NCI-H2107 (cell line): ENCODE measurements at places on chromosomes 6 and 20.

DNA sequence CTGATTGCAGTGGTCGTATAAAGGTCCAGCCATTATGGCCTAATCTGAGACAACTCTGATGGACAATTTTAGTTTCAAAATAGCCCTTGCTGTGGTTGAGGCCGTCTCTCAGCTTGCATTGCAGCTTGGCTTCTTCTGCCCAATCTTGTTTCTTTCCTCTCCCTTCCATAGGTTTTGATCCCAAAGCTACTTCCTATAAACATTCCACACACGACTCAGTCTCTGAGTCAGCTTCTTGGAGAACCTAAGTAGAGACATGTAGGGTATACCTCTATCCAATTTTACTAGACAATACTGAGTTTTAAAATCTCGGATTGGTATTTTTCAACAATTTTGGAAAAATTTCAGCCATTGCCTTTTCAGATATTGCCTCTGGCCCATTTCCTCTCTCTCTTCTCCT, 13.4 kb downstream of the IYD start:
- DNase-seq: no peak

DNA sequence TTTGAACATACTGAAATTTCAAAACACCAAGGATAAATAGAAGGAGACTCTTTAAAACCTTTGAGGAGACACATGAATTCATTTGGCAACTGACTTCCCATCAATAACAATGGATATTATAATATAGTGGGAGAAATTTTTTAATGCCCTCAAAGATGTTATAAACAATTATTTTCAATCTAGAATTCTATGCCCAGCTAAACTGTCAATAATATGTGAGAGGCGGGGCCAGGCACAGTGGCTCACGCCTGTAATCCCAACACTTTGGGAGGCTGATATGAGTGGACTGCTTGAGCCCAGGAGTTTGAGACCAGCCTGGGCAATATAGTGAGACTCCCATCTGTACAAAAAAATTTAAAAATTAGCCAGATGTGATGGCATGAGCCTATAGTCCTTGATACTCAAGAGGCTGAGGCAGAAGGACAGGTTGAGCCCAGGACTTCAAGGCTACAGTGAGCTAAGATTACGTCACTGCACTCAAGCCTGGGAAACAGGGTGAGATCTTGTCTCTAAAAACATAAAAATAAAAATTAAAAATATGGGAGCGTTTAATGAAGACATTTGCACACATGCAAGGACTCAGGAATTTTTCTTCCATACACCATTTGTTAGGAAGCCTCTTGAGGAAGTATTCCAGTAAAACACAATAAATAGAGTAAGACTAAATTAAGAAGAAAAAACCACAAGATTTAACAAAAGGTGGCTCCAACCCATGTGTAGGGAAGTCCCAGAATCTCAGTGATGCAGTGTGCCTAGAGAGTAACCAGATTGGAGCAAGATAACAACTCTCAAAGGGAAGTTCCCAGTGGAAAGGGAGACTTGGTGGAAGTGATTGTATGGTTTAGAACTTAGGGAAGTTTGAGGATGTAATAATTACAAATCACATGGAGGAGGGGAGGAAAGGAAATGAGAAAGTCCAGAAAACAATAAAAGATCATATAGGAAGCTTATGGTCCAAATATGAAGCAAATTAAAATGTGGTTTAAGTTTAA, 26.3 kb upstream of the ETV7 start:
- no peak for DNase-seq

GRCh38 chr6:29723666-29724588, 693 bp downstream of the HLA-F start:
- DNase-seq: no peak

DNA sequence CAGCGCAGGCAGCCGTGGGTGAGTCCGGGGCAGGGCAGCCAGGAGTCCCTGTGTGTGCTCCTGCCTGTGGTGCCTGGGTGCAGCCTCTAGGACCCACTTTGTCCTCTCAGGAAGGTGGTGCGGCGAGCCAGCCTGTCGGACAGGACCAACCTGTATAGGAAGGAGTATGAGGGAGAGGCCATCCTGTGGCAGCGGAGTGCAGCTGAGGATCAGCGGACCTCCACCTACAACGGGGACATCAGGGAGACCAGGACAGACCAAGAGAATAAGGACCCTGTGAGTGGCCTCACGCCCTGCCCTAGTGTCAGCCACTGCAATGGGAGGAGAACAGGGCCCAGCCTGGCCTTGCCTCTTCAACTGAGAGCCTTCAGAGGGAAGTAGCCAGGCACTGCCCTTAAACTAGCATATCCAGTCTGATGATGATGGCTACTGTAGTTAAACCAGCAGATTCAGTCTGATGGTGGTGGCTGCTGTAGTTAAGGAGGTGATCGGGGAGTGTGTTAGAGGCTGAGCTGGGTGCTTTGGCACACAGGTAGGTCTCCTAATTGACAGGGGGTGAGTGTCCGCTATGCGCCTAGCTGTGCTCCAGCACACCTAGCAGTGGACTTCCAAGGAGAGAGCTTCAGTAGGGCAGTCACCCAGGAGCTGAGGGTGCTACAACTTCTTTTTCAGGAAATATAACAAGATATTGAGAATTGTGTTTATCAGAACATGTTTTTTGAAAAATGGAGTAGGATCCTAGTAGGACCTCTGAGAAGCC, 18.1 kb upstream of the FAM83D start:
- no peak for DNase-seq

GRCh38 chr6:154314084-154314483, 42.5 kb downstream of the IPCEF1 start:
- DNase-seq: no peak

GRCh38 chr6:16136621-16137450, 8.0 kb downstream of the MYLIP start:
- DNase-seq: no peak

DNA sequence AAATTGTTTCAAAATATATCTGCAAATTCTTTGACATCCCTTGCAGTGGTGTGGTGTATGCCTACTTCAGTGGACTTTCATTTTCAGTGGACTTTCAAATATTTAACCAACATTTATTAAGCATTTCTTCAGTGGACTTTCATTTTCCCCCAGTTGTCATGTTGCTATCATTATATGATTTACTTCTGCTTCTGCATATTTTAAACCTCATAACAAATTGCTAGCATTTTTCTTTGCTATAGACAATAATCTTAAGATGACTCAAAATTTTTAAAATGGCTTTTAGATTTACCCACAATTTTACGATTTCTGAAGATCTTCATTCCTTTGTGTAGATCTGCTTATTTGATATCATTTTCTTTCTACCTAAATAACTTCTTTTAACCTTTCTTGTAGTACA, 592.7 kb upstream of the SLC35B3 start:
- DNase-seq: no peak

DNA sequence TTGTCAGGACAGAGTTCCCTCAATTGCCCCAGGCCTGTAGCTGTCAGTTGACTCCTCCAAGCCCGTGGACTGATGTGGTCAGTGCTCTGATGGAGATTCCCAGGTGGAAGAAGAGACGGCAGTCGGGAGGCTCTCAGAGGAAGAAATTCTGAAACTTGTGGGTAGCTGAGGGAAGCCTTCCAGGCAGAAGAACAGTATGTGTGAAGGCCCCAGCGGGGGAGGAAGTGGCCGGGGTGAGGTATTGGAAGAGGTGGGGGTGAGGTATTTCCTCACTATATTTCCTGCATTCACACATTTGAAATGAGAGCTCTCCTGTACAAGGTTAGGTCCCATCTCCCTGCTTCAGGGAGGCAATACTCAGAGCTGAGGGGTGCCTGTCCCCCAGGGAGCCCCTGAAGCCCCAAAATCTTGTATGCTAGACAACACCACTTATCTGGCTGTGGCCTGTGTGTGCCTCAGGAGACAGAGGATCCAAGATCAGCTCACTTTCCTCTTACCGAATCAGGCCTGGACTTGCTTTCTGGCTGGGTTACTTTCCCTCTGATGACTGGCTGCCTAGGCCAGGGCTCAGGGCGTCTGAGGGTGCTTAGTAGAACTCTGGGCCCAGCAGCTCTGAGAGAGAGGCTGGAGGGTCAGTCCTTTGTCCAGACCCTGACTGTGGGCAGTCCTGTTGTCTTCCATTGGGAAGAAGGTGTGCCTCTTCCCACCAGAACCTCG, 49.3 kb upstream of the MYL9 start:
- no peak for DNase-seq

- no peak for DNase-seq
Measured at GRCh38 chr20:48096212-48096875, 311.1 kb upstream of the SULF2 start.

- no peak for DNase-seq
Measured at GRCh38 chr6:28413681-28414080, 14.1 kb upstream of the ZSCAN12 start.

GRCh38 chr6:43670623-43670986, 17.0 kb downstream of the MRPS18A start:
- no peak for DNase-seq

DNA sequence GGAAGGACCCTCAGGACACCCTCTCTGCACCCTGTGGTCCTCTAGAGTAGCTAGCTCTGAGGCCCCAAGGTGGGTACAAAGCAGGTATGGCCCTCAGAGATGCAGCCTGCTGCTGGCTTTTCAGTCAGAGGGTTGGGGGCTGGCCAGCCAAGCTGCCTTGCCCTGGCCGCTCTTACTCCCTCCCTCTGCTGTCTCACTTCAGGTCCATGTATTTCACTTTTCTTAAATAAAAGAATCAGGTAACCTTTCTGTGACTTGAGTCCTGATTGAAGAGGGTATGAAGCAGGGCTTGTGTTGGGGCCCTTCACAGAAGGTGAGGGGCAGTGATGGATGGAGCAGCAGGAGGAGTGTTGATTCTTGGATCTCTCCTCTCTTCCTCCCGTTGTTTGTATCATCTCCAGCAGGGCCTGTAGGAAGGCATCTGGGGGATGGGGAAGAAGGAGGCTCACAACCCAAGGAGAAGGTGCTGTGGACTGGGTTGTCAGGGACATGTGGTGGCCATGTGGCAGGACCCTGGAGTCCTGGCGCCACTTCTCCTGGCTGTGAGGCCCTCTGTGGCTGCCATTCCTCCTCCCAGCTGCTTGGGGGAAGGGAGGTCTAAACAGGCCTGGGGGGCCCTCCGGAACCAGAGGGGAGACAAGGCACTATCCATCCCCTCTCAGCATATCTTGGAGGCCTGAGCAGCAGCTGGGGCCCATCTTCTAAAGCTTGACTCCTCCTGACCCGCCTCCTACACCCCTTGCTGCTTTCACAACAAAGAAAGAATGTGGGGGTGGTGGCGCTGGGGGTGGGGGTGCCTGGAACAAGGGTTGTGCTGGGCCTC, 1.1 kb upstream of the PTK7 start:
- DNase-seq: no peak

GRCh38 chr20:19244291-19244690, 31.8 kb downstream of the SLC24A3 start:
- no peak for DNase-seq

- DNase-seq: no peak
Measured at GRCh38 chr6:118350881-118351430, 197.1 kb upstream of the PLN start.

- no peak for DNase-seq
Measured at GRCh38 chr6:72811971-72812421, 190.1 kb downstream of the KCNQ5 start.

DNA sequence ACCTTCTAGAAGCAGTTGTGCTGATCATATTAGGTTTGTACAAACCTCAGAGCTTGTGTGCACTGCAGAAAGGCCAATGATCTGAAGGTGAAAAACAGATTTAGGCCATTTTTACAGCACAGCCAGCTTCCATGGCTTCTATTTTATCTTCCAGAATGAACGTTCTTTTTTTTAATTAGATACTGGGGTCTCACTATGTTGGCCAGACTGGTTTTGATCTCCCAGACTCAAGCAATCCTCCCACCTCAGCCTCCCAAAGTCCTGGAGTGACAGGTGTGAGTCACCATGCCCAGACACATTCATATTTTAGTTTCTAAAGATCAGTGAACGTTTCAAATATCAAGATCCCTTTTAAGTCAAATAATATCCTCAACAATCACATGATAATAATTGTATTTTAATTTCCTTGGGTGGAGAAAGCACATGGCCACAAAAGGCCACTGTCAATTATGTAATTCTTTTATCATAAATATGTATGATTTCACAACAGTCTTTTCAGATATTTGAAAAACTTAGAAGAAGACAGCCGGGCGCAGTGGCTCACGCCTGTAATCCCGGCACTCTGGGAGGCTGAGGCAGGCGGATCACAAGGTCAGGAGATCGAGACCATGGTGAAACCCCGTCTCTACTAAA, 326.7 kb upstream of the JARID2 start:
- DNase-seq: no peak

DNA sequence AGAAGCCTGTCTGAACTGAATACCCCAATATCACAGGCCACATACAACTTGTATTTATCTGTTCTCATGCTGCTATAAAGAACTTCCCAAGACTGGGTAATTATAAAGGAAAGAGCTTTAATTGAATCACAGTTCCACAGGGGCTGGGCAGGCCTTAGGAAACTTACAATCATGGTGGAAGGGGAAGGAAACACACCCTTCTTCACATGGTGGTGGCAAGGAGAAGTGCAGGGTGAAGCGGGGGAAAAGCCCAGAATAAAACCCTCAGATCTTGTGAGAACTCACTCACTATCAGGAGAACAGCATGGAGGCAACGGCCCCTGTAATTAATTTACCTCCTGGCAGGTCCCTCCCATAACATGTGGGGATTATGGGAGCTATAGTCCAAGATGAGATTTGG, 50.3 kb upstream of the FNDC1 start:
- no peak for DNase-seq
